Stimulated activated CD8-positive, alpha-beta memory T cell treated with anti-CD3 and anti-CD28 coated beads, Interleukin-2, amount 100 ng/mL, for 1 hour (primary cell): ENCODE measurements at places on chromosomes 11 and 22.

DNA sequence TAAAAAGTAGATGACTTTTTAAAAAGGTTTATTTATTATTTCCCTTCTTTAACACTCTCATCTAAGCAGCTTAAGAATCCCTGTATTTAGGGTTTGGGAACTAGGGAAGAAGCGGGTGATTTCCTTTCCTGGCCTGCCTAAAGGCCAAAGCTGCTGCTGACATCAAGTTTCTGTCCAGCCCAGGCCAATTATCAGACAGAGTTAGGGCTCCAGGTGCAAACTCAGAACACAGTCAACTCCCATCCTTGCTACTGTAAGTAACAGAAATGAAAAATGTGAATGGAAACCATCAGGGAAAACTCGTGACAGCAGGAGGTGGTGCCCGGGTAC is 108.9 kb downstream of the CCDC81 start:
- DNase-seq: no peak

- no peak for DNase-seq
These were observed 109.4 kb downstream of the KCNQ1OT1 start for GRCh38 chr11:2590131-2590964.

DNA sequence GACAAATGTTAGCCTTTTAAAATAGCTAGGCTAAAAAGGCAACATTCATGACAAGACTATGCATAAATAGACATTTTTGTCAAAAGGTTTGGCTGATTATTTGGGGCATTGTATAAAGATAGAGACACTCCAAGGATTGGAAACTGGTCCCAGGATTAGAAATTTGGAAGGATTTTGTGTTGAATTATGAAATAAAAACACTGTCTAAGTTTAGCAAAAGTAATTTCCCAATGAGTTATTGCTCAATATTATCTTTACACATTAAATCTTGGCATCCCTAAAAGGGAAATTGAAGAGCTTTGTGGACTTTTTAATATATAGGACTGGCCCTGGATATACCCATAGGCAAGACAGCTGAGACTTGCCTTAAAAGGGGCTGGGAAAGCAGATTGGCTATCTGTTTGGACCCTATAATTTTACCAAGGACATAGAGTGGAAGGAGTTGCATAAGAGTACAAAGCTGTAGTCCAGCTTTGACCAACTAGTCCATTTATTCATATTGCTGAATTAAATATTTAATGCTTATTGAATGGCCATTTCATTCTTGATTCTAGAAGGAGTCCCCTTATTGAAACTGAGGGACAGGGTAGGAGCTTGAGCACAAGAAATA is 382.7 kb downstream of the METTL15 start:
- DNase-seq: no peak

DNA sequence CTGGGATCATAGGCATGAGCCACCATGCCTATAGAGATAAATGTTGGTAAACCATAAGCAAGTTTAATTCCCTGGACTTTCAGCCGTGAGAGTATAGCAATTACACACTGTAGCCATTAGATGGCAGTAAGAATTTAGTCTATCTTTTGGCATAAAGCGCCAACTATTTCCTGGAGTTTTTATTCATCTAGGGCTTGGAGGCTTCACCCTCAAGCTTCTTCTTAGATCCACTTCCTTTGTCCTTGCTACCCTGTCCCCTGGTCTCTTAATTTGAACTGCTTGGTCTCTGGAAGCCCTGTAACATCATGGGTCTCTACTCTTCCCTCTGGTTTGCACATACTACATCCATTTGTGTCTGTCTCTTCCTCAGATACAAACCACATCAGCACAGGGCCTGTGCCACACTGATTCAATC is 38.2 kb downstream of the OR10A6 start:
- DNase-seq: no peak

DNA sequence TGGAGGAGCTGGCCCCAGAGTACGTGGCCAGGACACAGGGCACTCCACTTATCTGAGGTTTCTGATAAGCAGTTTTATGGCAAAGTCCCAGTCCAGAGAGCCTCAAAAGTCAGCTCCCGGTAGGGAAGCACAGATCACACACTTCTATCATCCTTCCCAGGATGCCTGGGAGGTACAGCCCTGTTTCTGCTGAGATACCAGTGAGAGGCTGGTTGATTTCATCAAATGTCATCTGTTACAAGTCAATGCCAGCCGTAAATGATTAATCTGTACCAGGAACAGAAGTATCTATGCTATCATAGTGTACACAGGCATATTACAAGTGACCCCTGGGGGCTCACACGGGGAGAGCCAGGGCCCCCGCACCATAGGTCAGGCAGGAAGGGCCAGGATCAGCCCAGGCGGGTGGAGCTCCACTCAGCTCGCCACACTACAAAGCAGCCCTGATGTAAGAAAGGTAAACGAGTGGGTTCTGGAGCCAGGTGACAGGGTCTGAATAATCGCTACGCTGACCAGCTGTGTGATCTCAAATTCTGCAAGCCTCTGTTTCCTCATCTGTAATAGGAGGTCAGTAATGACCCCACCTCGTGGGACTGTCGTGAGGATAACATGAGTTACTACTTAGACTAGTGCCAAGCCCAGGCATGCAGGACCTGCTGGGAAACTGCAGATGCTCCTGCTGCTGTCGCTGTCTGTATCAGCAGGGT is 17.6 kb downstream of the PLA2G6 start:
- DNase-seq: no peak
